Activated CD4-positive, alpha-beta T cell treated with anti-CD3 and anti-CD28 coated beads, Interleukin-2, Interleukin-4, amounts not matched to agents 100 ng/mL and 50 ng/mL, durations not matched to agents 16 hours and 8 hours (primary cell): ENCODE measurements at places on chromosomes 2 and 18.

DNA sequence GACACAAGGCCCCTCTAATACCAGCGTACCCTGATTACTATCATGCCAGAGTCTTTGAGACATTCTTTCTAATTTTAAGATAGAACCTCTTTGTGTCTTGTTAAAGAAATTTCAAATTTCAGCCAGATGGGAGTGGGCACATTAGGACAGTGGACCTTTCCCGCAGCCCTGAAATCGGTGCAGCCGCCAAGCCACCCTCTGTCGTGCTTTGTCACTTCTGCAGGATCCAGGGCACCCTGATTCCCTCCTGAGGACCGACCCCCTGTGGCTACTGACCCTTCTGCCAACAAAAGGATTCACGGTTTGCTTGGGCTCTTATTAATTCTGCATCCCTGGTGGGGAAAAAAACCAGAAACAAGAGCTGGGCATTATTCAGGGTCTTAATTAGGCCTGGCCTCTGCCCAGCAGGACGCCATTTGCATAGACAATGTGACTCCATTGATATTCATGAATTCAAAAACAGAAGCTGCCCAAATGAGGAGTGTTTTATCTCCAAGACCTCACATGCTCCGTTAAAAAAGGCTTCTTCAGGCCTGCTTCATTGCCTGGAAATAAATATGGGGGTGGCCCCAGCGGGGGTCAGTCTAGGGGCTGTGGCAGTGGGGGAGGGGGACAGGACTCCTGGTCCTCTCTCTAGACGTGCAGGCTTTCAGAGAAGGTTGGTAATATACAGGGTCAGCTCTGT is 116.9 kb downstream of the ALPK2 start:
- no peak for DNase-seq

DNA sequence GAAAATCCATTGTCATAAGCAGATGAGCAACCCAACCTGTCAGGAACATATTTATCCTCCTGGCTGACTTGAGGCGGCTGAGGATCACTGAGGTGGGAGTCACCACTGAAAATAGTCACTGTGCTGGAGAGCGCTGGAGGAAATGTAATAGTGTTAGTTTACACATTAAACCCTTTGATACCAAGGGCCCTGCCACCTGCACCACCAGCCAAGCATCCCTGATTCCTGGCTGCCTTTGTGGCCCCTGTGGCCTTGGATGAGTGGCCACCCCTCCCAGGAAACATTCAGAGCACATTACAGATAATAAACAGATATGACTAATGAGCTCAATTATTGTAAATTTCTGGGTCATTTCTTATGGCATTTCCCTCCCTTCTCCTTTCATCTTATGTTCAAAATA is 105.9 kb downstream of the LYPD1 start:
- DNase-seq = no peak

GRCh38 chr2:136238286-136239078 is 120.5 kb upstream of the CXCR4 start:
- DNase-seq = peak; percentile 73

- no peak for DNase-seq
These were observed 1.8 kb downstream of the CBLN2 start for GRCh38 chr18:72542342-72542741.
